ENCODE measurements at places on chromosomes 7 and 10. TPM values are rescaled to one million over a fixed set of nuclear protein-coding genes. Genes with fewer than 3 reads are reported as not detected.

GPRIN2 gene
- not detected for total RNA-seq

PLPP4 gene
- not detected for total RNA-seq

CCDC136 gene
- total RNA-seq = 7.2 TPM

NEBL gene
- 506 TPM for total RNA-seq

PIK3AP1 gene
- 10.5 TPM for total RNA-seq

FAM25A gene
- total RNA-seq = not detected

AIFM2 gene
- 20.7 TPM for total RNA-seq

ABCB1 gene
- 5.9 TPM for total RNA-seq

MAP3K8 gene
- total RNA-seq = 13.1 TPM

FOXI2 gene
- not detected for total RNA-seq

HSPB1 gene
- total RNA-seq = 2,127 TPM

PTEN gene
- total RNA-seq = 79.7 TPM

RAB19 gene
- not detected for total RNA-seq
